ENCODE measurements at places on chromosomes 13 and 19. TPM values are rescaled to one million over a fixed set of nuclear protein-coding genes. Genes with fewer than 3 reads are reported as not detected.

- no peak for DNase-seq
Measured at GRCh38 chr13:80438521-80438920, 97.6 kb upstream of the SPRY2 start.

DNA sequence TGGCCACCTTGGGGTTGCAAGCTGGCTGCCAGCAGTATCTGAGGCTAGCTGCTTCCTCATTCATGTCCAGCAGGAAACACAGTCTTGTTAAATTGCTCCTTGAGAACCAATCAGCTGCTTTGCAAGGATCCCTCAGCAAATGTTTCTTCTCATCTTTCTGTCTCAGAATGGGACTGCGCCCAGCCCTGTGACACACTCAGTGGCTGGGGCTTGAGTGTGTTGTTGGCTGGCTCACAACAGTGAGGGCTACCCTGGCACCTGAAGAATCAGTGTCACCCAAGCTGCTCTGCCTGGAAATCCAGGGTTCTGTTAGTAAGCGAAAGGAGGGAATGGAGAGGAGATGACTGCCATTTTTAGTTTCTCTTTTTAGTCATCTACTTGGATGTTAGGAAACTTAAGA is 317.2 kb downstream of the DCT start:
- no peak for DNase-seq

GRCh38 chr19:2077398-2077797 is 18.7 kb downstream of the MOB3A start:
- DNase-seq, result no peak

Gene ZNF492
- total RNA-seq, result 0.62 TPM

DNA sequence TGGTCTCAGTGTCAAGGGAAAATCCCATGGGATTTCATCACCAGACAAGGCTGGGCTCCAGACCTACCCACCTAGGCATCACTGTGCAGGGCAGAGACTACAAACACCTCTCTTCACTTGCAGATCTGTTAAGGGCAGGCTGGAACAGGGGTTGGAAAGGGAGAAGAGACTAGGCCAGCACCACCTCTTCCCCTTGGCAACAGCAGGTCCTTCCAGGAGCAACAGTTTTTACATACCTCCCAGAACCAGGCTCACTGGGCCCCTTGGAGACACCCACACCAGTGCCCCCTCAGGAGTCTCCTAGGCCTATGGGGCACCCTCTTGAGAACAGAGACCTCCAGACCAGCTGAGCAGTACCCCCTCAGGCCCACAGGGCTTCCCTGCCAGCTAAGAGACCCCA is 2.5 kb upstream of the UBE2M start:
- no peak for DNase-seq

DNA sequence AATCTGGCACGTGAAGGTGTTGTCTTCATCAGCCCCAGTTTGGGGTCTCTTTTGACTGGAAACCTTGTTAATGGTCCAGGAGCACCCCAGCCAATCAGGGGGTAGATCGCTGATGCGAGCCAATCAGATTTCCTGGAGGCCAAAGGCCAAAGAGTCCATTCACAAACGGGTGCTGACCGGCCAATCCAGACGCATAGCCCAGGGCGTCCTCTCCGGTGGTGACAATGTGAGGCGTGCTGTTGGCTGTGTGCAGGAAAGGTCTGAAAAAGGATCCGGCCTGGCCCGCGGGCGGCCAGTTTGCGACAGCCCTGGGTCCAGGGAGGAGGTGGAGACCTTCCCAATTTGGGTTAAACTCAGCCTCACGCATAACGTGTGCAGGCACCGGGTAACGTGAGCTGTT is 3.1 kb downstream of the MAST3 start:
- no peak for DNase-seq

Gene CYP4F3
- 4.8 TPM for total RNA-seq

DNA sequence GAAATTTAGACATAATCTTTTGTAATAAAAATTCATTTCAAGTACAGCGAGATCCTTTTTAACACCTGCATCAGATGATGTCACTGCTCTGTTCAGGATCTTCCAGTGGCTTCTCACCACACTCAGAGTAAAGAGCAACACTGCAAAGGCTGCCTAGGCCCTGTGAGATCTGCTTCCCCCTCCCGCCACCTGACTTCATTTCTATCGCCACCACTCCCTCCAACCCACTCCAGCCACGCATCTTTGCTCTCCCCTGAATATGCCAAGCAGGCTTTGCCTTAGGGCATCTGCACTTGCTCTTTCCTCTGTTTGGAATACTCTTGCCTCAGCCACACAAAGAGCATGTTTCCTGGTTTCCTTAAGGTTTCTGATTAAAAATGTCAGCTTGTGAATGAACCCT is 58.3 kb downstream of the MBNL2 start:
- DNase-seq, result no peak

- no peak for DNase-seq
Measured at GRCh38 chr13:94622344-94622743, 20.7 kb downstream of the GPR180 start.

Gene EMP3
- total RNA-seq, result 119 TPM

Data from sciatic nerve (tissue), 2 donors.